ENCODE measurements at places on chromosomes 4 and X.
A peak's percentile ranks its signal among the peaks of the same experiment; 100 is the strongest.

- DNase-seq, result peak; percentile 21
Measured at GRCh38 chr4:74874753-74875367, 58.1 kb upstream of the PARM1 start.

DNA sequence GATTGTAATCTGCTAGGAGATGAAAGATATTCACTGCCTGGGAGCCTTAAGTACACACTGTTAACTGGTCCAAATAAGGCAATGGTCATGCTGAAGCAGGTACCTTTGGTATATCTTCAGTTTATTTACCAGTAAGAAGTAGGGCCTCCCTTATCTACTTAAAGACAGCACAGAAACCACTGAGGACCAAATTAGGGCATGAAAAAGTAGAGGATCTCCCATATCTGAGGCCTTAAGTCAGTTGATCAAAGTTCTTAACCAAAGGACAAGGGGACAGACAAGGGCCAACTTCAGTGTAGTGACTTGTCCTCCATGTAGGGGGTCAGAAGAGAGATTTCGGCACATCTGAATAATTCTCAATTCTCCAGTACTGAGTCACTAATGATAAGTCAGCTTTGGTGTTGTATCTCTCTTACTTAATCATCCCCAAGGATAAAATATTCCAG lies 59.1 kb downstream of the AMELX start:
- no peak for DNase-seq

- DNase-seq, result no peak
Measured at GRCh38 chrX:130120746-130121504, 10.6 kb upstream of the ELF4 start.

DNA sequence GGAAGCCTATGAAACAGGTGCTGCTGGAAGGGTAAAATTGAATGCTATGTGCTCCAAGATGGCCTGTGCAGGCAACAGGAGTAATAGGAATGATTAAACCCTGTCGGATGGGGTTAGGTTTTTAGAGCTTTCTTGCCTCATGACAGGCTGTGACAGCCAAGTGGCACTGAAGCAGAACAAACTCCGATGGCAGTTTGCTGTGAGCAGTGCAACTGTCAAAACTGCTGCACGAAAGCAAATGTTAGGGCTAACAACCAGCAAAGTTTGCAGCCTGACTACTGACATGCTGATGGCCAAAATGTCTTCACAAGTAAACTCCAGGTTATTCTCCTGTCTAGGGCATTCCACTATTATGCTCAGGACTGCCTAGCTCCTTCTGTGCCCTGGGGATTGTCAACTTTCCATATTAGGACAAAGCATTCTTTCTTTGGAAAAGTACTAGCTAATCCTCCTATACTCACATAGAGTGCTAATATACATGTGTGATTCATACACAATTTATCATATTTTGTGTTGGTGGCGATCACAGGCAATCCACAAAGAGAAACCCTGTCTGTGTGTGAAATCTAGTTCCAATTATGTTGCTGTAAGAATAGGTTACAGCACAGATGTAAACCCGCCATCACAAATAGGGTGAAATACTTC lies 486.6 kb upstream of the TENM3 start:
- no peak for DNase-seq

GRCh38 chrX:23332888-23333821 lies 1.5 kb upstream of the PTCHD1 start:
- no peak for DNase-seq

DNA sequence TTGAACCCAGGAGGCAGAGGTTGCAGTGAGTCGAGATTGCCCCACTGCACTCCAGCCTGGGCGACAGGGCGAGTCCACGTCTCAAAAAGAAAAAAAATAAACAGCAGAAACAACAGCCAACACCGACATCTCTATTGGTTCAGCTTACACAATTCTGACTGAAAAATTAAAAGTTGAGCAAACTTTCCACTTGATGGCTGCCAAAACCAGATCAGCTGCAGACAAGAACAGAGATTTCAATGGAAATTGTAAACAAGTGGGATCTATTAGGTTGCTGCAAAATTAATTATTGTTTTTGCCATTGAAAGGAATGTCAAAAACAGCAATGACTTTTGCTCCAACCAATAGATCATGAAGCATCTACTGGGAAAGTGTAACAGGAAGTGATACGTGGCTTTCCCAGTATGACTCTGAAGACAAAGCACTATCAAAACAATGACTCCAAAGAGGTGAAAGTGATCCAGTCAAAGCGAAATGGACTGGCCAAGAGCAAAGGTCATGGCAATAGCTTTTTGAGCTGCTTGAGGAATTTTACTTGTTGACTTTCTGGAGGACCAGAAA lies 26.3 kb downstream of the UPF3B start:
- DNase-seq, result peak; percentile 33

DNA sequence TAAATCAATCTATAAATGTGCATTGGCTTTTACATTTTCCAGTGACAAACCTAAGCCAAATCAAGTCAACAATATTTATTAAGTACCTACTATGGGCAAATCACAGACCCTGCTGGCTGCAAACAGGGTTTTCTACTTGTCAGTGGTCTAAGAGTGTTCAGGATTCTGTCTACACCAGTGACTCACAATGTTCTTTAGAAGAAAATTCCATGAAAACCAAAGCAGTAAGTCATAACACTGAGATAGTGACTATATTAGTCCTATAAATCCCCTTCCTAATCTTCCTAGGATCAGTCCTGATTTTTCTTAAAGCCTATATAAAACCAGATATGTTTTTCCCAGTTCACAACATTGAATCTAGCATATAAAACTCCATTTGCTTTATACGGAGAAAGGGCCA lies 69.7 kb downstream of the PPP3CA start:
- DNase-seq, result no peak

GRCh38 chr4:2441393-2442174 lies 22.8 kb downstream of the CFAP99 start:
- no peak for DNase-seq

Data from GM04503 (cell line).